ENCODE measurements at places on chromosomes 11 and 22.

DNA sequence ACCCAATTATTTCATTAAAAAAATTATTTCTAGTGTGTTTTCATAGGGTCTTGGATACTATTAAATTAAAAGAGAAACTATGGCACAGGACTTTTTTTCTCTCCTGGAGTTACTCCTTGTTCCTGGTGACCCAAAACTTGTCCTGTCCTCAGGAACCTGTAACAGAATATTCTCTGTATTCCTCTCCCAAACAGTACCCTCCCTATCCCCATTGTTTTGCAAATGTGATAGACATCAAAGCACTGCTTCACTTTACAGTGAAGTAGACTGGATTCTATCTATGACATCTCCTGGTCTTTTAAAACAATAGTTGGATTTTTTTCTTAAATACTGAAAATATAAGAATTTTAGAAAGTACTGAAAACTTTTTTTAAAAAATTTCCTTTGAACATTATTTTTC is 37.2 kb downstream of the FAR1 start:
- DNase-seq = no peak

- DNase-seq = no peak
Observed at GRCh38 chr22:35315855-35316745, 16.4 kb downstream of the TOM1 start.

- no peak for DNase-seq
Observed at GRCh38 chr22:20843501-20843900, 15.1 kb downstream of the PI4KA start.

- no peak for DNase-seq
Observed at GRCh38 chr11:69703768-69704507, at the start of gene FGF19. Gene FGF19 (minus strand): TSS chr11:69704022. CDS start chr11:69703876, 146 bp downstream.

DNA sequence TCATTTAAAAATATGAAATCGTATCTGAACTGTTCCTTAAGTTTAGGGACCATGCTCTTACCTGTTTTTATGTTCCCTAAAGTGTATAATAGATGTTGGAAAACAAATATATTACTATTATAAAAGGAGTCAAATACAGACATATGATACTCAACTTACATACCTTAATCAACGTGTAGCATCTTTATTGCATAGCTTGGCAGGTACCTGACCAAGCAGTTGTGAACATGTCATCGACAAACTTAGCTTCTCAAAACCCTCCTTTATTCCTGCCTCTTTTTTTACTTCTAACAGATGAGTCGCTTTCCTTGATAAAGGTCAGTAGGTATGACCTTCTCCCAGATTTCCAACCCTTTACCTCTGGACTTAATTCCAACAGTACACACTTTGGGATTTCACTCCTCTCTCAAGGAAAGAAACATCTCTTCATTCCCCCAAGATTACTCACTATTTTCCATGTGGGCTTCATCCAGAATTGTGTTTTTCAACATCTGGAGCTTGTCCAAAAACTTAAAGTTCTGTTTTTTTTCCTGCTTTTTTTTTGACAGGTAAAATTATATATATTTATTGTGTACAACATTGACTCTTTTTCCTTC is 11.9 kb downstream of the HIPK3 start:
- no peak for DNase-seq

DNA sequence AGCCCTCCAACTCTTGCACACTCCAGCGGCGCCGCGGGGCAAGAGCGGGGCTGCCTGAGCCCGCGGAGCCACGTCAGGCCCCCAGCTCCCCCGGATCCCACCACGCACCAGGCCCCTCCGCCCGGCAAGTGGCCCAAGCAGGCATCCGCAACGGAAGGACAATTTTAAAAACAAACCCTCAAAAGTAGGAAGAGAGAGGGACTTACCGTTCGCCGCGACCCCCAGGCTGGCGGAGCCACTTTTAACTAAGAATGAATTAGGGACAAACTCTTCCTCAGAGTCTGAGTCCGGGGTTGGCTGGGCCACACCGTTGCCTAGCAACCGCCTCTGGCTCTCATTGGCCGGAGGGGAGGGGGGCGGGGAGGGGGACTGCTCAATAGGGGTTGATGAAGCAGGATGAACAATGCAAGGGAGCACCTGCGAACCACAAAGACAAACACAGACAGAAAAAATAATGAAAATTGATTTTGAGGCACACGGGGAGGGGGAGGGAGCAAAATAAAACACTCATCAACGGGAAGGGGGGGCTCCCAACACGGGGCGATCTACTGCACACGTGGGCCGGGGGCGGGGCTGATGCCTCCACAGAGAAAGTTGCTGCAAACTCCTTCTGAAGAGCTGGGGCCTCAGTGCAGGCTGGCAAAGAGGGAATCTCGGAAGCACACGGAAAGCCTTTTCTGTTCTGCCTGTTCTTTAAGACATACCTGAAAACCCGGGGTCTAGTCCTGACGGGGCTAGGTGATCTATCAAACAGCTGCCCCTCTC is 387.5 kb upstream of the NARS2 start:
- DNase-seq = no peak

- DNase-seq = no peak
Observed at GRCh38 chr11:130126516-130126915, 33.1 kb upstream of the ST14 start.

GRCh38 chr22:38793317-38793716 is 626 bp downstream of the DNAL4 start:
- no peak for DNase-seq

DNA sequence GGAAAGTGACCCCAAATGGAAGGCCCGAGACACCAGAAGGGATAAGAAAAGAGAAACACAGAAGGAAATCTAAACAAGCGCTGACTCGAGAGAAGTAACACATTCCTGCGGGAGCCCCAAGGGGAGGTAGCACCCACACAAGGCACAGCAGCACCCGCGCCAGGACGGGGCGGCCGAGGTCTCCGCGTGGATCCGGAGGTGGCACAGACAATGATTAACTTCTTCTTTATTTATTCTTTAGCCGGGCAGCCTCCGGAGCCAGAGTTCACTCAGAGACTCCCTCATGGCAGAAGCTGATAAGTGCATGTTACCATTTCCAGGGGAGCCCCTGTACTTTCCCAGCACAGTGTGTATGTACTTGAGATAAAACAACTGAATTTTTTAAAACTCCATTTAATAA is 5.1 kb downstream of the TOLLIP start:
- DNase-seq = no peak

DNA sequence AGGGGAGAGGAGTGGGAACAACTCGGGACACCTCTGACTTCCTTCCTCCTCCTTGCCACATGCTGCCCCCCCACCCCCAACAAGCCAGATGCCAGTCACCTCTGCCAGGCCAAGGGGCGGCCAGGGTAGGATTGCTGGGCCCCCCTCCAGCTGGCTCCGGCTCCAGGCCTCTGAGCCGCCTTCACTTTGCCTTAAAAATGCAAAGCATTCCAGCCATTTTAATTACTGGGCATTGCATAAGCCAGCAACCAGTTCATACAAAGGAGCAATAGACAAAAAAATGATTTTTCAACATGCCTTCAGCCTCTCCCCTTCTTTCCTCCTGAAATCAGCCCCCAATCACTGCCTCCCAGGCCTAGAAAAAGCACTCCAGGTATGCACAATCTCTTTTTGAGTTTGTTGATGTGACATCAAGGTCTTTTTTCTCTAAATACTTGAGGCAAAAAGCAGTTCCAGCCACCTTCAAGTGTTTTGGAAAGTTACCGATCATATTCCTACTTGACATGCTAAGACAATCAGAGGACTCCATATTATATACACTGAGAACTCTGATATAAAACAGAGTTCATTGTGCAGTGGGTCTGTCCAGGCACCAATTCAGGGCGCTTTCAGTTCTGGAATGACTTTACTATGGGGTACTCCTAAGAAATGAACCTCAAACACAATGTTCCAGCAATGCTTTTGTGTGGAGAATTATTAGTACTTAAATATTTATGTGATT is 12.4 kb upstream of the TIMP3 start:
- DNase-seq = no peak

DNA sequence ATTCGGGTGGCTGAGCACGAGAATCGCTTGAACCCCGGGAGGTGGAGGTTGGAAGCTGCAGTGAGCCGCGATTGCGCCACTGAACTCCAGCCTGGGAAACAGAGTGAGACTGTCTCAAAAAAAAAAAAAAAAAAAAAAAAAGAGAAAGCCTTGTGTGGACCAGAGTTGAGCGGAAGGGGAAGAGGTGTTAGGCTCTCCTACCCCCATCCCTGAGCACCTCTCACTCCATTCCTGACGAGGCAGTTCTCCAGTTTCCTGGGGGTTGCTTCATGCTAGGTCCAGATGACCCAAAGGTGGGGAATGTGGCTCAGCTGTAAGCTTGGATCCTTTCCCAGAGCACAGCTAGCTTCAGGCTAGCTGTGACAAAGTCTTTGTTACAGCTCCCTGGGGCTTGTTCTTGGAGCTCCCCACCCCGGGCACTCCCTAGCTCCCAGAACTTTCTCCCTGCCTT is 8.8 kb upstream of the DNAL4 start:
- no peak for DNase-seq

- peak; percentile 36 for DNase-seq
Observed at GRCh38 chr22:46150655-46151477, 540 bp downstream of the PPARA start.

- no peak for DNase-seq
Observed at GRCh38 chr11:44777209-44778194, 50.7 kb downstream of the TSPAN18 start.

DNA sequence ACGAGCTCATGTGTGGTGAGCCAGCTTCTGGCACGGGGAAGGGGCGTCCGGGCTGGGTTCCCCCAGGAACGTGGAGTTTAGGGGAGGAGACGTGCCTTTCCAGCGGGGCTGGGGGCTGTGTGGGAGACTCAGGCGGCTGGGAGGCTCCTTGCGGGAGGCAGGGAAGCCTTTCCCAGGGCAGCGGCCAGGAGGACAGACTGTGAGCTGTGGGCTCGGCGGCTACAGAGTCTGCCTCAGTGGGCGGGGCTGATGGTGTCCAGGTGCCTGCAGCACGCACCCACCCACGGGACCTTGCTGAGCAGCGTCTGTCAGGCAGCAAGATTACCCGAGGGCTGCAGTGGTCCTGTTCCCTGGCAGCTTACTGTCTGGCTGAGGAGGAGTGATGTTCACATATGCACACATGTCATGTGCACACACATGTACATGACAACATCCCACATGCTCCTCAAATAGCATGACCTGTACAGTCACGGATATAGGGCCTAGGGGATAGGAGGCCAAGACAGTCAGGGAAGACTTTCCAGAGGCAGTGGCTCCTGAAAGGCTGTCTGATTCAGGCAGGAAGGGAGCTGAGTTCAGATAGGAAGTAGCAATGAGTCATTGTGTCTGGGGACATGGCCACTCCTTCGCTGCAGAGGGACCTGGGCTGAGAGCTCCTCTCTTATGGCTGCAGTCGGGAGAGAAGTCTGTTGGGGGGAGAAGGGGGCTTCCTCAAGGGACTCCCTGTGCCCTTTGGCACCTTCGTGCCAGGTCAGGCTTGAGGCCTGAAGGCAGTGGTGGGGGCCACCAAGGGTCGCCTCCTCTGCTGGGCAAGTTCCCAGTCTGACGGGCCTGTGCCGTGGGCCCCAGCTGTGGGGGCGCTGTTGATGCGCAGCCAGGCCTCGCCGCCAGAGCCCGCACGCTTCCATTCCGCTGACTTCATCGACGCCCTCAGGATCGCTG is 23.3 kb upstream of the PPP6R3 start:
- no peak for DNase-seq

GRCh38 chr11:117908959-117909610 is 20.1 kb downstream of the TMPRSS13 start:
- DNase-seq = no peak

DNA sequence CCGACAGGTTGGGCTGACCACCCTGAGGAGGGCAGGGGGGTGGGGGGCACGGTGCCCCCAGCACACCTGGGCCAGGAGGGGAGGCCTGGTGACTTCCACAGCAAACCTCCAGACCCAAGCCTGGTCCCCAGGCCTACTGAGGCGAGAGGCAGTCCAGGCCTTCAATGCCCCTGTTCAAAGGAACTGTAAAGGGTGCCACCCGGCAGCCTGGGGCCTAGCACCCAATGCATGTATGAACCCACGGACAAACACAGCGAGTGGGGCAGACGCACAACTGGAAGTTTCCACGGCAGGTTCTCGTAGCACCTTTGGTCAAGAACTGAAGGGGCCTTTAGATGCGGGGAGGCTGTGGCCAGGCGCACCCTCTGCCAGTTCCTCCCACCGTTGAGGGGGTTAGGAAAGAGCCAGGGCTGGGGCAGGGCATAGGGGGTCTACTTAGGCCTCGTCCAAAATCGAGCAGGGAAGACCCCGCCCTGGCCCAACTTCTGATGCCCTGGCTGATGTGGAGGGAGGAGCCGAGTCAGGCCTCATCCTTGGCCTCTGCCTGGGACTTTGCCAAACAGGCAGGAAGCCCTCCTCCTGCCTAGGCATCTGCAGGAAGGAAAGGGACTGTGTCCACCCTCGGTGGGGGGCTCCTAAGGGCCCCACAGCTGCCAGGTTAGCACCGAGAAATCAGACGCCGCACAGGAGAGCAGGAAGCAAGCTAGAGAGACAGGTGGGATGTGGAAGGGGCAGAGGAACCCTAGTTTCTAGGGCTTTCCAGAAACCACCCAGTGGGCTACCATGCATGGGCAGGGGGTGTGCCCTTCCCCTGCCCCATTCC is 6.6 kb downstream of the CBX6 start:
- no peak for DNase-seq

DNA sequence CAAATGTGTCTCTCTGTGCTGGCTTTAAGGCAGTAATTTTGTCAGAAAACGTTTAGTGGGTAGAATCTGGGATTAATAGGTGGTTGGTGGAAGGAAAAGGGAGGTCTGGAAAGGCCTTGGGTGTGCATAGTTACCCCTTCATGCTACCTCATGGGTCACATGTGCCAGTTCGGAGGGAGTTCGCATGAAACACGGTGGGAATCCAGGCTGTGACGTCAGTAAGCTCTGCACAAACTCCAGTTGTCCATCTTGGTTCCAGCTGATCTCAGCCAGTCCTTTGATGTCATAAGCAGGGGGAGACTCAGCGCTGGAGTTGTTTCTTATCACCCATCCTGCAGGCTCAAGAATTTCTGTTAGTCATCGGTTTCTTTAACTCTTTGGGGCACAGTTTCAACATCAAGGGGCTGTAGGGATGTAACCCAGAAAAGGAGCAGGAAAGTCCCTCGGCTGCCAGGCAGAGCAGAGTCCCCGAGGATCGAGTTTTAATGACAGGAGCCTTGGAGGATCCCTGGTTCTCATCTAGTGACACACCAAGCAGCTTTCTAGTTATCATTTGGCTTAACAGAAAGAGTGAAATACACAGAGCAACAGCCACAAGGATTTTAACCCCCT is 28.9 kb downstream of the MOV10L1 start:
- no peak for DNase-seq

DNA sequence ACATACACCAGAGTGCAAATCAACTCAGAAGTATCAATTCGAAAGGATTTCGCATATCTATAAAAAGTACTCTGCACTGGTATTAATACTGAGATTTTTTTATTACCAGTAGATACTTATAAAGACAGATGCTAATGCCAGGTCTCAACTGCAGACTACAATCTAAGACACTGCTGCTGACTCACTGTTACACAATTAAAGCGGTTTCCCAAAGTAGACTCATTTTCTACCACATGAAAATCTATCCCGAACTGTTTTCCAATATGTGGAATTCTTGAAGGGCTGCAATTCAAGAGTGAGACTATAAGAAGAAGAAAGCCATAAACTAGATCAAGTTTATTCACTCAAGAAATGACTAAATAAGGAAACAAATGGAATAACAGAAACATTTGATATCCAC is 57.2 kb upstream of the ARHGAP32 start:
- DNase-seq = no peak

- DNase-seq = no peak
Observed at GRCh38 chr11:37474889-37475288, 876.9 kb upstream of the RAG2 start.

GRCh38 chr22:47307822-47308221 is 545.4 kb downstream of the TBC1D22A start:
- no peak for DNase-seq

- DNase-seq = no peak
Observed at GRCh38 chr11:8292351-8292750, 28.7 kb upstream of the LMO1 start.

All from activated CD4-positive, alpha-beta T cell treated with anti-CD3 and anti-CD28 coated beads, Interleukin-2, amount 50 U/mL, for 4 hours (primary cell).